Ovary (tissue), 10 donors: ENCODE measurements at places on chromosomes 4 and X.

- DNase-seq, result peak; percentile 43
Observed at GRCh38 chr4:4913147-4913561, 53.7 kb downstream of the MSX1 start.

GRCh38 chr4:114601304-114602052 is 2.9 kb downstream of the UGT8 start:
- no peak for DNase-seq

GRCh38 chr4:2942037-2942531 is 21.1 kb downstream of the NOP14 start:
- DNase-seq, result peak; percentile 30

GRCh38 chrX:143757887-143758286 is 37.3 kb upstream of the SPANXN2 start:
- DNase-seq, result no peak

DNA sequence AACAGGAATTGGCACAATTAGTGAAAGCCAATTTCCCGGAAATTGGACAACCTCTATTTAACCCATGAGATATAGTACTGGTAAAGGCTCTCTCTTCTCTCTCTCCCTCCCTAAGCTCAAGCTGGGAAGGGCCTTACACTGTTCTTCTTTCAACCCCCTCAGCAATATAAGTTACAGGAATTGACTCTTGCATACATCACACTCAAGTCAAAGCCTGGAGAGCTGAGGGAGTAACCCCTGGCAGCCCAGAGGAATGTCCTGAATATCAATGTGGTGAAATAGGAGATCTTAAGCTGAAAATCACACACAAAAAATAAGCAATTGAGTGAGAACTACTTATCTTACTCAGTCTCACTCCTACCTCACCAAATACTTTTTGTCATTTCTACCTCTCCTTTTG is 186.9 kb upstream of the SPOCK3 start:
- DNase-seq, result no peak

DNA sequence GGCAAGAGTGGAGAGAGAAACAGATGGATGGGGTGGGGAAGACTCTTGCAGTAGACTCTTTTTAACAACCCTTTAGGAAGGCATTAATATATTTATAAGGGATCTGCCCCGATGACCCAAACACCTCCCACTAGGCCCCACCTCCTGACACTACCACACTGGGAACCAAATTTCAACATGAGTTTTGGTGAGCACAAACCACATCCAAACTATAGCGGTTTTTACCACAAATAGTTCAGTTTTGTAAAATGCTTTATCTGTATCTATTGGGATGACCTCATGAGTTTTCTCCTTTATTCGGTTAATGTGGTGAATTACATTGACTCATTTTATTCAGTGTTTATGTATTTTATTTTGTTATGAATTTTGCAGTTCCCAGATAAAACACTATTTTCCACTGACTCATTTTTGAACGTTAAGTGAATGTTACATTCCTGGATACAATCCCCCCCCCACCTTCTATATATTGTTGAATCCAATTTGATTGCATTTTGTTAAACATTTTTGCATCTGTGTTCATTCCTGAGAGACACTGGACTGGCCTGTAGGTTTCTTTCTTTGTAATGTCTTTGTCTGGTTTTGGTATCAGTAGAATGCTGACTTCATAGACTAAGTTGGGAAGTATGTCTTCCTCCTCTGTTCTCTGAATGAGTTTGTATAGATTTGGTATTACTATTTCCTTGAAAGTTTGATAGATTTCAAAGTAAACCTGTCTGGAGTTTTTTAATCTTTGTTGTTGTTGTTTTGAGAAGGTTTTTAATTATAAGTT is 13.9 kb upstream of the CPLX1 start:
- DNase-seq, result no peak

DNA sequence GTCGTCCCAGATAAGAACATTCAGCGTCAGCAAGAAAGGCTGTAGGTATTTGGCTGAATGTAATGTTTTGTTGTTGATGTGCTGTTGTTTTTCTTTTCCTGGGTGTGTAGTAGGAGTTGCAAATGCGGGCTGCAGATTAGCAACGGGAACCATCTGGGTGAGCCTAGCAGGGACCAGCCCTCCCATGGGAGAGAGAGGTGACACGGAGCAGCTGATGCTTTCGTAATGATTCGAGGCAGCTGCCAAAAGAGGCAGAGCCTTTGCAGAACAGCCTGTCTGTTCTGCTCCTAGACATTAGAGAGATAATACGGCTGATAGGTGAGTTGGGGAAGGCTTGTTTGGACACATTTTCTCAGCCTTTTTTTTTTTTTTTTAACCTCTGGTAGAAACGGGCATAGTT is 25.3 kb downstream of the ARSF start:
- DNase-seq, result no peak

DNA sequence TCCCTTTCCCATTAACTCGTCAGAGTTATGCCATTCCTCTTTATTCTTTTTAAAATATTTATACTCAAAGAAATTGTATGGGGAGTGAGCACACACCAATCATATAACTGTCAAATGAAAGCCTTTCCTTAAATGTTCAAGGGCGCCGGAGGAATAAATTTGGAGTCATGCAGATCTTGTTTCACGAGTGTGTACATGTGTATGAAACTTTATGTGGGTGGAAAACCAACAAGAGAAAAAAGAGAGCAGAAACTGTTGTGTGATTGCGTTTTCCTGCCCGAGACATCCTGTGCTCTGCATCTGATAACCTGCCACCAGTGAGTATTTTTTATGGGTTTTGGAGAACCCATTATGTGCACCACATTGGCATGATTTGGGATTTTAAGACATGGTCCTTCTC is 88.3 kb downstream of the FHDC1 start:
- no peak for DNase-seq

DNA sequence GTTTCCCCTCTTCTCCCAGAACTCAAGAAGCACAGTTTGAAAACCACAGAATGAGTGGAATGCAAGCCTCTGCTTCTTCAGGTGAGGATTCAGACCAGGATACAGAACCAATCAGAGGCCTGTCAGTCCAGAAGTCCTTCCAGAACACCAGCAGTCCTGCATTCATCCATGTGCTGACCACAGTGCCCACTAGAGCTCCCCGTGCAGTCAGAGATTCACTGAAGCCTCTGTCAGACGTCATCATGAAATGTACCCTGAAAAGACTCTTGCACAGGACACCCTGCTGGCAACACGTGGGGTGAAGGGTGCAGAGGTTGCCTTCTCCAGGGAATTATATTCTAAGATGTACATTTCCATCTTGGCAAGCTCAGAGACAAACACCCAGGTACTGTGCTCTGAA is 75.9 kb upstream of the LSM6 start:
- no peak for DNase-seq

DNA sequence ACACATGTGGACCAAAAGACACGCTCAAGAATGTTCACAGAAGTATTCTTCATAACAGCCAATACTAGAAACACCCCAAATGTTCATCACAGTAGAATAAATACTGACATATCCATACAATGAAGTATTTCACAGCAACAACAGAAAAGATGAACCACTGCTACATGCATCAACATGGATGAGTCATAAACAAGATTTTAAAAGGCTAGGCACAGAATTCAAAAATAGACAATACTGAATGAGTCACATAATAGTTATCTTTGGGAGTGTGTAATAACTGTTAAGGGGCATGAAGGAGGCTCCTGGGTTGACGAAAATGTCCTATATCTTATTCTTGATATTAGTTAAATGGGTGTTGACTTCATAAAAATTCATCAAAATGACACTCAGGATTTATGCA is 43.5 kb downstream of the CLOCK start:
- no peak for DNase-seq

- DNase-seq, result no peak
Observed at GRCh38 chr4:174255374-174255773, 28.1 kb downstream of the FBXO8 start.

GRCh38 chrX:41490446-41490845 is 43.3 kb downstream of the NYX start:
- DNase-seq, result no peak
